ENCODE measurements at places on chromosomes 2 and 18. TPM values are rescaled to one million over a fixed set of nuclear protein-coding genes. Genes with fewer than 3 reads are reported as not detected.

STARD6 gene
- 0.20 TPM for total RNA-seq

UGT1A7 gene
- total RNA-seq = not detected

SLC39A6 gene
- total RNA-seq = 12.0 TPM

FSHR gene
- total RNA-seq = not detected

GALNT13 gene
- 0.22 TPM for total RNA-seq

RAB1A gene
- 61.2 TPM for total RNA-seq

LYPD1 gene
- total RNA-seq = 1.1 TPM
